Colonic mucosa (tissue), 4 donors: ENCODE measurements at places on chromosomes 3 and 15. TPM values are rescaled to one million over a fixed set of nuclear protein-coding genes. Genes with fewer than 3 reads are reported as not detected.

- no peak for DNase-seq
Measured at GRCh38 chr3:25633919-25634318, 30.8 kb downstream of the TOP2B start.

KLHL18 gene
- 22.3 TPM for total RNA-seq

GRCh38 chr3:132822266-132822665 lies 100.1 kb upstream of the NPHP3 start:
- DNase-seq, result no peak

- no peak for DNase-seq
Measured at GRCh38 chr3:128505771-128506170, 12.8 kb upstream of the GATA2 start.

DNA sequence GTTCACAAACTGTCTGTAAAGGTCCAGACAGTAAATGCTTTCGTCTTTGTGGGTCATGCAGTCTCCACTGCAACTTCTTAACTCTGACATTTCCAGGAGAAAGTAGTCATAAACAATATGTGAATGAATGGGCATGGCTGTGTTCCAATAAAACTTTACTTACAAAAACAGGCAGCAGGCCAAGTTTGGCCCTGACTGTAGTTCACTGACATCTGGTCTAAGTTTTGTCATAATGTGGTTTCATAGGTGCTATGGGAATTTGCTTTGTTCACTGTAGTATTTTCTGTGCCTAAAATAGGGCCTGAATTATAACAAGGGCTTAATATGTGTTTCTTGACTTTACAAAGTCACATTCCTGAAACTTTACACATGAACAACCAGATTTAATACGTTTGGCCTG lies 186.0 kb upstream of the KBTBD8 start:
- DNase-seq, result peak; percentile 42

SLC2A2 gene
- 0.27 TPM for total RNA-seq

GRCh38 chr15:33567652-33568051 lies 256.9 kb downstream of the RYR3 start:
- DNase-seq, result no peak

DNA sequence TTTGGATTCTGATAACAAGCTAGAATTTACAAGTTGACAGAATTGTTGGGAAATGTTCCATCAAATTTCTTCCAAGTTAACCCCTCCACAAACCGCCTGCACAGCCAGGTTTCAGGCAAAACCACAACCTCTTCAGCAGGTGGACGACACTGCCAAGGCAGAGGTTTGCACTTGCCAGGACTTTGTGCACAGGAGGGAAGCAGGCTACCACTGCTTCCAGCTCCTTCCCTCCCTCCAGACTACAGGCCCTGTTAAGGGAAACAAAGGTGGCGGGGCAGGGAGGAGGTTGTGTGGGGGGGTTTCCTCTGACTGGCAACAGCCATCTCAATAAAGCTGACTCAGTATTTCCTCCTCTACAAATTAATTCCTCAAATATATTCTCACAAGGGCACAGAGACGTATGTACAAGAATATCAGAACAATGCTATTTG lies 42.2 kb downstream of the TBC1D2B start:
- no peak for DNase-seq

- no peak for DNase-seq
Measured at GRCh38 chr3:42601896-42602581, 1.6 kb downstream of the NKTR start.

IGDCC3 gene
- 0.12 TPM for total RNA-seq

DNA sequence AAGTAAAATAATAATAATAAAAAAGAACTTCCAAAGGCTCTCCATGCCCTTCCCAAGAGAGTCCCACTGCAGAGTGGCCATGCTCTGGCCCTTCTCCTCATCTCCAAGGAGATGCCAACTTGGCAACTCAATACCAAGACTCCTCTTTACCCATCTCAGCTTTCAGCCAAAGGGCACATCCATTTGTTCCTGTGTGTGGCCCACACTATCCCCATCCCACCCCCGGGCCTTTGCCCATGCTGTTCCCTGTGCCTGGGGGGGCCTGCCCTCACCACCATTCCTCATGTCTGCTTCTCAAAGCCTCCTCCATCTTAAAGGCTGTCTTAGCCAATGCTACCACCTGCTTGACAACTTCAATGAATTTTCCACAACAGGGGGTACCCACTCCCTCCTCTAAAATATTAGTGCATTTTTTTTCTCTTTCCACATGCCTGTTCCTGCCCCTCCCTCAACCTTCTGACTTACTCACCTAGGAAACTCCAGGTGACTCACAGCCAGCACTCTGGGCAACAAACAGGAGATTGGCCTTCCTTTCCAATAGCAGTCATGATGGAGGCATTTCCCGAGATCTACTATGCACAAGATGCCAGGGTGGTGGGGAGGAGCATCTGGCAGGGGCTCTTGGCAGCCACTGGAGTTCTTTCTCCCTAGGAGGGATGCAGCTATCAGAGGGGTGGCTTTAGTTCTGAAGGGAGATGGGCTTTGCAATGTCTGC lies 109.4 kb upstream of the SMAD3 start:
- DNase-seq, result no peak

STAC gene
- total RNA-seq, result 0.42 TPM

DNA sequence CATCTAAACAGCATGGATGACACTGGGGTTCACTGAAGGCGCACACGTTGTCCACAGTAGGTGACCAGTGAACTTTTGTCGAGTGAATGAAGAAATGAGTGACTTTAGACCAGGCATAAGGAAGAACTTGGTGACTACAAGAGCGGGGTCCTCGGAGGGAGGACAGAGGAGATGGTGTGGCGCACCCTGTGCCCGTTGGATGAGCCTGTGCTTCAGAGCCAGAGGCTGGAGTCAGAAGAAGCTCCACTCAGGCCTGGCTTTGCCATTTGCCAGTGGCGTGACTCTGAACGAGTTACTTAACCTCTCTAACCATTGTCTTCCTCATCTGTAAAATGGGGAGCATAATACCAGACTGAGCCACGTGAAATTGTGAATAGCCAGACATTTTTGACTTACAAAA lies 42.2 kb downstream of the MUC4 start:
- no peak for DNase-seq

HRG gene
- total RNA-seq, result not detected

GRCh38 chr3:168002786-168003368 lies 92.8 kb downstream of the GOLIM4 start:
- DNase-seq, result peak; percentile 70

LRIG1 gene
- total RNA-seq, result 57.5 TPM
